ENCODE measurements at places on chromosomes 3 and 15.

DNA sequence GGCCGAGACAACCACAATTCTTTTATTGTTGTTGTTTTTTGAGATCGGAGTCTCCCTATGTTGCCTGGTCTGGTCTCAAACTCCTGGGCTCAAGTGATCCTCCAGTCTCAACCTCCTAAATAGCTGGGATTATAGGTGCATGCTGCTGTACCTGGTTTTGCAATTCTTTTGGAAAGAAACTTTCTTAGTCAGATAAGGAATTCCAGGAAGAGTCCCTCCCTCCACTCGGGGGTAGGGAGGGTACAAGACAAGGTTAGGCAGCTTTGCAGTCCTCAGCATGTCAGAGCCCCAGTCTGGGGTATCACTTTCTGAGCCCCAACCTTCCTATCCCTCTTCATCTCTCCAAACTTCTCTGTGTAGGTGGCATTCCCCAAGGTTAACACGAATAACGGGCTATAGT is 33.8 kb upstream of the FURIN start:
- no peak for DNase-seq

DNA sequence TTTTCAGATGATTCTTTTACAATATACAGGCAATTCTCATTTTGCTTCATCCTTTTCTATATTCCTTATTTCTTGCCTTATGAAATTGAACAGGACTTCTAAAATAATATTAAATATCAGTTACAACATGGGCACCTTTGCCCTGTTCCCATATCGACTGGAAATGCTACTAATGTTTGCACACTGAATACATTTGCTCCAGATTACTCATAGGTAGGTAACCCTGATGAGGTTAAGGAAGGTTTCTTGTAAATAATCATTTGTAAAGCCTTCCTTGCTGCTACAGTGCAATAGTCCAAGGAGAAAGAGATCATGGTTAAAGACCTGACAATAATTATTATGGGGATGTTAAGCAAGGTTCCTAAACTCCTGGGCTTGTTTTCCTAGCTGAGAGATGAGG is 175.5 kb downstream of the ADAMTS17 start:
- no peak for DNase-seq

- no peak for DNase-seq
Observed at GRCh38 chr3:192866804-192867203, 50.9 kb downstream of the MB21D2 start.

GRCh38 chr3:72388117-72388516 is 460.1 kb downstream of the SHQ1 start:
- no peak for DNase-seq

DNA sequence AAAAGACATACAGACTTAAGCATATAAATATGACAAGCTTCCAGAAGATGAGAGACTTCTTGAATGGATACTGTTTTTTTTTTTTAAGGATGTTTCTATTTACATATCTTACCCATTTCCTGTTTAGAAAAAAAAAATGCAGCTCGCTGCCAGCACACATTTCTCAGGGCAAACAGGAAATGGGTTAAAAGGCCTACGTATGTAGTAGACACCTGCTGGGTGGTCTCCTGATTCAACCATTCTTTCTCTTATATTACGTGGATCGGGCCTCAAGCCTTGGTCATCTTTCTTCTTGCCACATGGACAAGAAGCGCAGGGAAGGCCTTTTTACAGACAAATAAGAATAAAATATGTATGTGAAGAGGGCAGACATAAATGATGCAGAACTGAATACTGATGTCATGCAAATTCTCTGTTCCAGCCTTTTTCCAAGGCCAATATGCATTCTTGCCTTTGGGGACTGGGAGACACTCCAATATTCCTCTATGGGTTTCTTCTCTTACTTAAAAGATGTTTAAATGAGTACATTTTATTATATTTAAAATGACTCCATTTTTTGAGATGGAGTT is 35.0 kb upstream of the TJP1 start:
- DNase-seq, result no peak

DNA sequence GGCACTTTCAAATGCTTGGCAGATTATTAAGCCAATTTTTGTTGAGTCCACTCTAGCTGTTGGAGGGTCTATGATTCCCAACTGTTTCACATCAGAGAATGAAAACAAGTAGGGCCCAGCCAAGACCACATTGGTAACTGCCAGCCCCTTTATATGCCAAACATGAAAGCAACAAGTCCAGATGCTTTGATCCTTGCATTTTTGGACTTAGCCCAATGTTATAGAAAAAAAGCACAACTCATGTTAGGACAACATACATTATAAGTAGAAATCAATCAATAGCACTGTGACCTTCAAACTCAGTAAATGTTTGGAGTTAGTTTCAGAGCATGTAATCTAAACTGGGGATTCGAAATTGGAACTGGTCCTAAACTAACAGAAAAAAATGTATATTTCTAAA is 674.7 kb downstream of the MECOM start:
- DNase-seq, result no peak
